ENCODE measurements at places on chromosomes 1 and 21.

DNA sequence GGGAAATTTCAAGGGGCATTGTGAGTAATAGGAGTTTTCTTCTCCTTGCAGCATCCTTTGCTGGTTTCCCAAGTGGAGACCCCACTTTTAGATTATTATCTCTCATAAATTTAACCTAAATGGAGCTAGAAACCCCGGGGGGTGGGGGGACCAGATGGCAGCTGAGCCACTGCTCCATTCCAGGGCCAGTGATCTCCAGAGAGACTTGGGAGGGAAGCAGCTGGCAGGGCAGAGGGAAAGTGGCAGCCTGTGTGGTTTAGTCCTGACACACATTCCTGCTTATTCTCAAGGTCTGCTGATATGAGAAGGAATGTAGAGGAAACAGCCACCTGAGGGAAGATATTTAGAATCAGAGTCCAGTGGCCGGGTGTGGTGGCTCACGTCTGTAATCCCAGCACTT lies 16.3 kb downstream of the PCP4L1 start:
- no peak for DNase-seq

GRCh38 chr1:109821221-109821669 lies 57.5 kb upstream of the EPS8L3 start:
- DNase-seq: peak; percentile 11

- DNase-seq: no peak
Observed at GRCh38 chr1:158371188-158371953, 17.7 kb downstream of the CD1E start.

- DNase-seq: no peak
Observed at GRCh38 chr1:56509713-56510641, 69.4 kb downstream of the PLPP3 start.

DNA sequence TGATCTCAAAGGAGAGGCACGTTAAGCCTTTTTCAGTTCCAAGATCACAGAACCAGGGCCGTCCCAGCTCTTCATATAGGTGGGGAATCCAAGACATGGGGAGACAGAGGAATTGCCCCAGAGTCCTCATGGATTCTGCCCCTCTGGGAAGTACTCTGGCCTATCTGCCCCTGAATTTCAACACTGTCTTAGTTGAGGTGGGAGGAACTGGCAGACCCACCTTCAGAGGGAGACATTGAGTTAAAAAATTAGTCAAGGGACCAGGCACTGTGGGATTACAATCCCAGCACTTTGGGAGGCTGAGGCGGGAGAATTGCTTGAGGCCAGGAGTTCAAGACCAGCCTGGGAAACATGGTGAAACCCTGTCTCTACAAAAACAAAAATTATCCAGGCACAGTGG lies 2.1 kb upstream of the KNCN start:
- no peak for DNase-seq

GRCh38 chr1:192628396-192629057 lies 7.4 kb upstream of the RGS13 start:
- DNase-seq: no peak

GRCh38 chr1:154157520-154158306 lies 2.8 kb upstream of the NUP210L start:
- DNase-seq: no peak

DNA sequence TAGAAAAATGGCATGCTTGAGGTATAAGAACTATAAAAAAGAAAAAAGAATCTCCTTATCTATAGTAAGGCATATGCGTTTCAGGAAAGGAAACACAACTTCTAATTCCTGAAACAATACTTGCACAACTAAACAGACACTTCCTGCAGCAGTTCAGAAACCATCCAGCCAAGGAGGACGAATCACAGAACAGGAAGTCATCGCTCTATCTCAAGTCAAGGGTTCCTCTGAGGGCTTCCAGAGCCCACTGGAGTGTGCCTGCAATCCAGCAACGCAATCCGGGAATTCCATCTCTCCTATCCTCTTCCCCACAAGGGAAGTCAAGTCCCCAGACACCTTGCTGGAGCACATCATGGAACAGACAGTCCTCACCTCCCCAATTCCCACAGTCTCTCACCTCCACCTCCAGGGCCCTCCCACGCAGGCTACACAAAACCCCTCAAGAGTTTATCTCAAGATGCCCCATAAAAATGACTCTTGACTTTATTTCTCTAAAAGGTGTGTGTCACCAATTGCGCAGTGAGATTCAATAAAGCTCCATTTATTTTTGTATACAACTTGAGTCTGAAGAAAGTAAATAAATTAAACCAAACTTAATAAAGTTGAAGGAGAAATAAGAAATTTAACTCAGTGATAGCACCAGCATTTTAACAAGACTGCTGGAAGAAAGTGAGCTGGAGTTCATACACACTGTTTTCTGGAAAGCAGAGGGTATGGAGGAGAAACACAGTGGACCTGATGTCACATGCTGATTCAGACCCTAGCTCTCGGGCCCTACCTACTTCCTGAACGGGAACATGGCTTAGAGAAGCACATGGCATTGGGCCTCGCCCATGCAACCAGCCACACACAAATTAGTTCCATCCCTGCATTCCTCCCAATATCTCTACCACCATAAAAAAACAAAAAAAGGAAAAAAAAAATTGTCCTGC lies 39.9 kb downstream of the SIPA1L2 start:
- DNase-seq: no peak

DNA sequence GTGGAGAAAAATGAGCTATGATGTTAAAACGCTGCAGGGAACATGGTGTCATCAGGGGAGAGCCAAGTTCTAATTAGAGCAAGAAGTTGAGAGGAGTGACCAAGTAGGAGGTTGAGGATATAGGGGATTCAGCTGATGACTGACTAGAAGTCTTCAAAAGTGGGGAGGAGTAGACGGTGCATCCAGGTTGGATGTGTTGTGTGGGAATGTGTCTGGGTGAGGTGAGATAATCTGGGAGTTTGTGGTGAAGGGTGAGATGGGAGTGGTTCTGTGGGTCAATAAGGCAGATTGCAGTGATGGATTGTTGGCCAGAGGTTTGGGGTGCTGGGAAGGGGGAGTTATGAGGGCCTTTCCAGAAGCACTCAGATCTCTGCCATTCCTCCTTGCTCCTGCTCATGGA lies 72.0 kb upstream of the IRF2BP2 start:
- DNase-seq: no peak

- DNase-seq: no peak
Observed at GRCh38 chr21:44350773-44351481, 2.5 kb upstream of the TRPM2 start.

DNA sequence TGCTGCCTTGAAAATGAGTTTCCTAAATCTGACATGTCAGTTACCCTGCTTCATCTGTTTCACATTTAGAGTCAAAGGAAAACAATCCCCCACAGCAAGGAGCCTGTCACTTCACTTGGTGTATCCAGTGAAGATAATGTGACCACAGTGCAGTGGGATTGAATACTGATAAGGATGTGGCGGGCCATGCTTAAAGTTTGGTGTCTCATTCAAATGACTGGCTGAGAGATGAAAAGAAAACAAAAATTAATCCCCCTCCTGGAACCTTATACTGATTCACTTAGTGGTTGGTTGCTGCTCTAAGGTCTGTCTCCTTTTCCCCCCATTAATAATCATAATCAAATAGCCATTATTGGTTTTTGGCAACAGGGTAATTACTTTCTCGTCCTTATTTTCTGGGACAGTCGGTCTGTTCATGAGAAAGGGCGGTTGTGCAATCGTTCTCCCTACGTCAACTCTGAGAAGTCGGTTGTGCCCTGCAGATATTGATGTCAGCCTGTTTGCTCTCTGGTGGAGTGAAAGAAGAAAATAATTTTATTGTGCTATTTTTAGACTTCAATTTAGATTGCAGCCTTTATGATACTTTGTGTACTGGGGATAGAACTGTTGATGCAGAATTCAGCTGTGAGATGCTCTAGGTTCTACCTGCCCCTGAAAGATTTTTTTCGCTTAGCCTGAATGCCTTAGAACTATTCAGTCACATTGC lies 360.2 kb downstream of the DISC1 start:
- DNase-seq: no peak

DNA sequence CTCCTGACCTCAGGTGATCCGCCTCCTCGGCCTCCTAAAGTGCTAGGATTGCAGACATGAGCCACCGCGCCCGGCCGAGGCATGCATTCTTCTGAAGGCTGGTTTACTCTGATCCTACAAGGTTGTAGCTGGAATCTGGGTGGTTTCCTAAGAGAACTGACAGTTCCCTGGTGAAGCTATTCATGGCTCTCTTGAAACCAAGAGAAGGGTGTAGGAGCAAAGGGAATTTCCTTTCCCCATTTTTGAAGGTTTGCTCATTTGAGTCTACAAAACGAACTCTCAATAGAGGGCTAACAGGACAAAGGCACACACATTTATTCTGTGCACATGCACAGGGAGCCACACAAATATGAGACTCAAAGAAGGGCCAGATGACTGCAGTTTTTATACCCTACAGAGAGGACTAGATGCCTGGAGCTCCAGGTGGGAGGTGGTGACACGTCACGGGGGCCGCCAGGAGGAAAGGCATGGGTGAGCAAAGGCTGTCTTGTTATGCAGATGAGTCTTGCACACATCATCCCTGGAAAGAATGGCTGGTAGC lies 49.5 kb upstream of the ERRFI1 start:
- no peak for DNase-seq

DNA sequence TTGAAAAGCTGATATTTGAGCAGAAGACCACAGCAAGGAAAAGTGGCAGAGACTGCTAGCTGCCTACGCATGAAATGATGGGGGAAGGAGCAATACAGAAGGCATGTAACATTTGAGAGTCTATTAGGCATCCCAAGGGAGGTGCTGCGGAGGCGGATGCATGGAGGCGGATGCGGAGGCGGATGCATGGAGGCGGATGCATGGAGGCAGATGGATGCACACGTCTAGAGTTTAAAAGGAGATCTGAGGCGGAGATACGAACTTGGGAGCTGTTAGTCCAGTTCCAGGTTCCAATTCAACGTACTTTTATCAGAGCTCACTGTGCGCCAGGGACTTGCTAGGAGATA lies 744 bp upstream of the DDX20 start:
- DNase-seq: no peak

- DNase-seq: no peak
Observed at GRCh38 chr1:248792342-248792741, 33.4 kb downstream of the SH3BP5L start.

GRCh38 chr1:154342836-154343472 lies 17.6 kb downstream of the ATP8B2 start:
- no peak for DNase-seq

DNA sequence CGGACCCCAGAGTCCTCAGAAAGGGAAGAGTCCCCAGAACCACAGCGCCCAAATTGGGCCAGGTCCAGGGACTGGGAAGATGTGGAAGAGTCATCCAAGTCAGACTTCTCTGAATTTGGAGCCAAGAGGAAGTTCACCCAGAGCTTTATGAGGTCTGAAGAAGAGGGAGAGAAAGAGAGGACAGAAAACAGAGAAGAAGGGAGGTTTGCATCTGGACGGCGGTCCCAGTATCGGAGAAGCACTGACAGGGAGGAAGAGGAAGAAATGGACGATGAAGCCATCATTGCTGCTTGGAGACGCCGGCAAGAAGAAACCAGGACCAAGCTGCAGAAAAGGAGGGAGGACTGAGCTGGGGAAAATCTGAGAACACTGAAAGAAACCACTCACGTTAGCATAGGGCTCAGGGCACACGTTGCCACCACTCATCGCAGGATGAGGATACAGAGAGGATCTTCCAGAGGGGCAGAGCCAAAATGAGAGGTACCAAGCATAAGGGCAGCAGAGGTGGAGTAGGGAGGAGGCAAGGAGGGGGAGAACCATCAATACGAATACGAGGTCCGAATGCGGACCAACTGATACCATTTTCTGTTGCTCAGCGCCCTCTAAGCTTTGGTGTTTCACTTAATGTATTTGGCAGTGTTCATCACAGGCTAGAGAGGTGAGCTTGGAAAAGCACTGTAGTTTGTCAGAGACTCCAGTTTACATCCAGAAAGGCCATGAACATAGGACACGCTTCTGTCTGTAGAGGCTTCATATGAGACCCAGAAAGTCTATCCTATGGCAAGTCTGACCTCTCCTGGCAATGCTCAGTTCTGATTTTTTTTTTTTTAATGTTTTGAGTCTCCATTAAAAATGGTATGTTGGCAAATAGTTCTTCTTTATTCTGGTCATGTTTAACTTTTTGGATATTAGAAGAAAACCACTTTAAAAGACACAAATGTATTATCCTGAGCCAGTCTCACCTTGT lies 34.7 kb downstream of the STYXL2 start:
- peak; percentile 69 for DNase-seq

GRCh38 chr1:57106296-57106695 lies 140.5 kb upstream of the C8B start:
- no peak for DNase-seq

GRCh38 chr1:159902541-159902940 lies 2.6 kb upstream of the CFAP45 start:
- no peak for DNase-seq

- no peak for DNase-seq
Observed at GRCh38 chr1:20729155-20729931, 3.2 kb downstream of the SH2D5 start.

DNA sequence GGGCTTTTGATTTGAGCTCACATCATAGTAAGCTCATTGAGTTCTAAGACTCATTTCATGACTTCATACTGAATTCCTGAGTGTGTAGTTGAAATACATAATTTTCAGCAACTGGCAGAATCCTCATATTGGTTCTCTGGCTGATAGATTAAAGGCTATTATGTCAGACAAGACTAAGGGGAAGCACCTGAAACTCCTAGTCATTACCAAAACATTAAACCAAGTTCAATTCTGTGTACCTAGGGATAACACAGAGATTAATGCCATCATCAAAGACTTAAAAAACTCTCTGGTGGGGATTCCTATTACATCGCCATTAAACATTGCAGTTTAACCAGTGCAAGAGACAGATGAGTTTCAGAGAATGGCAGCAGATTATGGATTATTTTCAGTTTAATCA lies 339.1 kb downstream of the PTPRC start:
- no peak for DNase-seq

- no peak for DNase-seq
Observed at GRCh38 chr1:111422546-111423391, 4.8 kb downstream of the OVGP1 start.

DNA sequence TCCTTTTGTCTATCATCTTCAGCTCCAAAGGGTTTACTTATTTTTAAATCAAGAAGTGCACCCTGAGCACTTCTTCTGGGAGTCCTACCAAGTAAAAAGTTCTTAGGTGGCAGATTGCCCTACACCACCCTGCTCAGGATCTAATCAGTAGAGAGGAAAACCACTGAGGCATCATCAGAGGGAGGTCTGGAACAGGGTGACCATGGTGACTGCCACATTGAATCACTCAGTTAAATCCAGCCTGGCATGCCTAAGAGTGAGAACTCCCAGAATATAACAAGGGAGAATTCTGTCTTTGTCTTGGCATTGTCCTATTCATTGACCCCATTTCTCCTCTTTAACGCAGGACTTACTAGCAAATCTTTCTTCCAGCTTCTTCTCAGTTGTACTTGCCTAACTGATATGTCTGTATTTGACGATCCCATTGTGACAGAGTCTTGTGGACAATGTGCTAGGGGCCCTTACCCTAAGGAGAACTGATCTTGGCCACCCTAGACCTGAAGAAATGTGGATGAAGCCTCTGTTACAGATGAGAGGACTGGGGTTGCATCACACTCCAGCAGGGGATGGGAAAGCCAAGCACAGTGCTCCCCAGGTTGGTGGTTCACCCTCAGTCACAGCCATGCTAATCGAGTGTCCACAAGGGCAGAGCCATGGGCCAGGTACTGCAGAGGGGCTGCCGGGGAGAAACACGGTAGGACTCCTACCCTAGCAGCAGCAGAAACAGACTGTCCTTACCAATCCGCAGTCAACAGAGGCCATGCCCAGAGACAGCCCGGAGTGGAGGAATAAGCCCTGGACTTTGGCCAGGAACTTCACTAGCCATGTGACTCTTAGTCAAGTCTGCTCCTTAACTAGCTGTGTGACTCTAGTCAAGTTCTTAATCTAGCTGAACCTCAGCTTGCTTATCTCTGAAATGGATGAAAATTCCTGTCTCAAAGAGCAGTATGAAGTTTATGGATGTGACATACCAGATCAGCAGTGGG lies 15.4 kb downstream of the PKP1 start:
- DNase-seq: no peak

- DNase-seq: no peak
Observed at GRCh38 chr1:16922885-16923431, 1.2 kb downstream of the CROCC start.

Measured in KBM-7 (cell line).